ENCODE measurements at places on chromosomes 1 and 21. TPM values are rescaled to one million over a fixed set of nuclear protein-coding genes. Genes with fewer than 3 reads are reported as not detected.

AGT gene
- 4.7 TPM for total RNA-seq

- no peak overlapping the region for H3K4me3 ChIP-seq
- no peak overlapping the region for H3K27ac ChIP-seq
- no peaks in the 10 kb centered on the region for H3K36me3 ChIP-seq
- no peaks in the 10 kb centered on the region for H3K4me1 ChIP-seq
These were observed 272.9 kb downstream of the KAZN start for GRCh38 chr1:14871218-14871970.

GRCh38 chr1:36351227-36351977 is 28.0 kb upstream of the EVA1B start:
- no peaks in the 10 kb centered on the region for H3K27me3 ChIP-seq
- H3K36me3 ChIP-seq, result peaks cover 13% of the 10 kb centered on the region
- peak overlapping the region; percentile 17 for H3K27ac ChIP-seq
- H3K4me1 ChIP-seq, result no peaks in the 10 kb centered on the region

DNA sequence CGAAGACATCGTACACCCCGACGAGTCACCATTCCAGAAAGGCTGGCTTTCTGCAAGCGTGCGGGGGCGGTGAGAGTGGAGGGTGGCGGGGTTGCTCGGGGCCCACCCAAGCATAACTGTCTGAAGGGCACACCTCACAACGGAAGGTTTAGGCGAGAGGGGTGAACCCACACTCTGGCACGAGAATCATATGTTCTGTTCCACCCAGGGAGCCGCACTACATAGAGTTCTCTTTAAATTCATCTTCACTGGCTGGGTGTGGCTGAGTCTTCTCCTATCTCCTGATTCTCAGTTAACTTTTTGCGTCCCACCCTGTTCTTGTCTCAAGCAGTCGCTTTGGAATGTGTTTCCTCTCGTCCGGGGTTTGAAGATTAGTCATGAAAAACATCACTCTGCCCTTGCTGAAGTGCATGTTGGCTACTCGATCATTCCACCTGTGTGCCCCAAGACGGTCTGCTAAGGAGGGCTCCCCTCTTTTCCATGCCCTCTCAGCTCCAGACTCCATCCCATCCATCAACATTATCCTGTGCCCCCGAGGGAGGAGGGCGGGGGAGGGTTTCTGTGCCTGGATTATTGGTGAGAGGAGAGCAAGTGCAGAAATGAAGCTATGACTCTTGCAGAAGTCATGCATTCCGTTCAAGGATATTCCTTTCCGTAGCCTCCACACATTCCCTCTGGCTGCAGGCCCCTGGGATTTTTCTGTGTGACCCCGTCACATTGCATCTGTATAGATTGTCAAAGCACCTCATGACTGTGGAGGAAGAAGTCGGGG is 53.5 kb upstream of the CD34 start:
- H3K27ac ChIP-seq, result peak overlapping the region; percentile 91
- peaks cover 13% of the 10 kb centered on the region for H3K4me1 ChIP-seq

GRCh38 chr1:33074193-33074945 is 6.6 kb upstream of the AZIN2 start:
- no peak overlapping the region for H3K27ac ChIP-seq
- no peaks in the 10 kb centered on the region for H3K4me1 ChIP-seq

DNA sequence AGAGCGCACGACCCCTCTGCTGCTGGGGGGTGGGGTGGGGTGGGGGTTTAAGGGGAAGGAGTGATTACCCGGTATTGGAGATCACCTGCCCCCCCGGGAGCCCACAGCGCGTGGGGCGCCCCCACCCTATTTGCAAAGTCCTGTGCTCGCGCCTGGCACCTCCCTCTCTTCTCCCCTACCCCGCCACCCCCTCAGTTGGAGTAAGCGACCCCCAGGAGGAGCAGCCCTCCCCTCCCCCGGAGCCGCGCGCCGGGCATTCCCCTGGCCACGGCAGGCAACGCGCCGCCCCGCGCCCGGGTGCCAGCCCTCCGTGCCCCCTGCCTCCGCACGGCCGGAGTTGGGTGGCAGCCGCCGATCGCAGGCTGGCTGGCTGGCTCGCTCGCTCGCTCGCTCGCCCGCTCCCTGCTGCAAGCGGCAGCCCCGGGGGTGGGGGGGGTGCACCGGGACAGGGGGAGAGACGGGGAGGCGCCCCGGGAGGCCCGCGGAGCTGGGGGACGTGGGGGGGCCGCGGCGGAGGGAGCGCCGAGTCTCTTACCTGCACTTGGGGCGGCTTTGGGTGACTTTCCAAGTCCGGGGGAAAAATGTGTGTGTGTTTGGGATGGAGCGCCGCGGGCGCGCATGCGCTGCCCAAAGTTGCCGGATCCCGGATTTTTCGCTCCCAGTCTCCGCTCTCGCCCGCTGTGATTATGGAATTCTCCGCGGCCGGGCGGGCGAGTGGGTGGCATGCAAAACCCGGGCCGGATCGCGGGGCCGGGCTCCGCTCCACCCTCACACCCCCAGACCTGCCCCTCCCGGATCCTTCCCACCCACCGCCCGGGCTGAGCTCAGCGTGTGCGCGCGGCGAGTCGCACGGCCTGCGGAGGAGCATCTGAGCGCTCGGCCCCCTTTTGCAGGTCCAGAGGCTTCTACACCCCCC is at the start of gene CASZ1:
Gene CASZ1, minus strand, starts transcription at position 618 of the 916 bp plus-strand sequence. CDS start 102,757 bp downstream, outside the sequence.
- H3K4me3 ChIP-seq, result peak within 1 kb of the TSS; percentile 85
- H3K27me3 ChIP-seq, result no peaks in the 10 kb centered on the region
- H3K27ac ChIP-seq, result peak within 1 kb of the TSS; percentile 96

PHC2 gene
- total RNA-seq, result 75.0 TPM

DNA sequence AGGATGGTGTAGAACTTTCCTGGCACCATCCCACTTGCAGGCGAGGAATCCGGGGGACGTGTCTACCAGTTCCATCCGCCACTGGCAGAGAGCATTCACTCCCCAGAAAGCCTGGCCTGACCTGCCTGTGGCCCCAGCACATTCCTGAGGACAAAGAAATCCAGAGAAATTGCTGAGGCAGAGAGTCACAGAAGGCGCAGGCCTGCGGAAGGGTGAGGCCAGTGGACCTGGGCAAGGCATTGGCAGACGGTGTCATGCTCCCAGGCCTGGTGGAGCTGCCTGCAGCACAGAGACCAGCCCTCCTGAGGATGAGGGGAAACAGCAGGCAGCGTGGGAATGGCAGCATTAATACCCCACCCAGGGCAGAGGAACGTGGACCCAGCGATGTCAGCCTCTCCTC is 81.2 kb upstream of the F3 start:
- H3K4me3 ChIP-seq, result no peak overlapping the region
- peak overlapping the region; percentile 82 for H3K27ac ChIP-seq
- H3K36me3 ChIP-seq, result no peaks in the 10 kb centered on the region
- DNase-seq, result no peak

- H3K4me3 ChIP-seq, result no peak overlapping the region
- no peaks in the 10 kb centered on the region for H3K27me3 ChIP-seq
- no peak overlapping the region for H3K27ac ChIP-seq
- H3K4me1 ChIP-seq, result no peaks in the 10 kb centered on the region
These were observed 33.4 kb upstream of the GPR153 start for GRCh38 chr1:6294080-6294889.

RAP1GAP gene
- total RNA-seq, result 36.1 TPM

DNA sequence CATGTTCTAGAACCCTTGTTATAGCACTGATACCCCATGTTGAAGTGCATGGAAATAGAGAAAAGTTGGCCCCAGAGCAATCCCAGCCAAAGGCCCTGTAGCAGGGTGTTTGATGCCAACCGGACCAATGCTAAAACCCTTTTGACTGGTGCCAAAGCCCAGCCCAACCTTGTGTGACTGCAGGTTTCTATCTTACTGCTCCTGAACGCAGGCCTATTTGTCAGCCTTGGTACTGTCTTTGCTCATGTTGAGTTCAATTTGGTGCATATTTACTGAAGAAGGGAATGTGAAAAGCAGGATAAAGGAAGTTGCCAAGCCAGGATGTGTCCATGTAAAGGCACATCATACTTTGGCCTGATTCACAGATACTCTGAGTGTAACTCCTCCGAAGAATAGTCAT is 51.7 kb upstream of the NFASC start:
- H3K27ac ChIP-seq, result no peak overlapping the region
- no peaks in the 10 kb centered on the region for H3K27me3 ChIP-seq
- no peaks in the 10 kb centered on the region for H3K36me3 ChIP-seq
- H3K4me1 ChIP-seq, result peaks cover 6% of the 10 kb centered on the region

CTTNBP2NL gene
- 10.6 TPM for total RNA-seq

GLIS1 gene
- 8.1 TPM for total RNA-seq

TMEM79 gene
- 20.7 TPM for total RNA-seq

GNAT2 gene
- total RNA-seq, result not detected

DDAH1 gene
- total RNA-seq, result 70.7 TPM

DNA sequence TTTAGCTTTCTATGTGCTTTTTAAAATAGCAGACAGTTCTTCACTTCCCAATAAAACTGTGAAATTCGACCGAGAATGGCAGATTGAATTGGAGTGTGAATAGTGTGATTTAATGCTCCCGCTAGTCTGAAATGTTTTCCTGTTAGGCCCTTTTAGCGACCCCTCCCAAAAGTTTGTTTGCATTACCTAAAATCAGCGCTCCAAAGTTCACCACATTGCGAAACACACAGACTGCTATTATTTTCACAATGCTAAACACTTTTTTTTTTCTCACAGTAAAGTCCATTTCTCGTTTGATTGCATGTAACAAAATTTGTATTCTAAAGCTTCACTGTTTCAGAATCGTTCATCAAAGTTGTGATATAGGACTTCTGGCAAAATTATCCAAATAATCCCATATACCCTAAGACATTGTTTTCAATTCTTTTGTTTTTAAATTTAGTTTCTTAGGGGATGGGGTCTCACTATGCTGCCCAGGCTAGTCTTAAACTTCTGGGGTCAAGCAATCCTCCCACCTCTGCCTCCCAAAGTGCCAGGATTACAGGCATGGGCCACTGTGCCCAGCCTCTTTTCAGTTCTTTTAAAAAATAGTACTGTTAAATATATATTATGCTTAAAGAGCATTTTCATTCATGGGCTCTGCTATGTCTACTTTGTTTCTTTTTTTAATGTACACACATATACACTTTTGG is 76.5 kb upstream of the USH2A start:
- no peaks in the 10 kb centered on the region for H3K36me3 ChIP-seq
- H3K27me3 ChIP-seq, result no peaks in the 10 kb centered on the region
- DNase-seq, result no peak
- no peak overlapping the region for H3K27ac ChIP-seq
- H3K4me3 ChIP-seq, result no peak overlapping the region

DNA sequence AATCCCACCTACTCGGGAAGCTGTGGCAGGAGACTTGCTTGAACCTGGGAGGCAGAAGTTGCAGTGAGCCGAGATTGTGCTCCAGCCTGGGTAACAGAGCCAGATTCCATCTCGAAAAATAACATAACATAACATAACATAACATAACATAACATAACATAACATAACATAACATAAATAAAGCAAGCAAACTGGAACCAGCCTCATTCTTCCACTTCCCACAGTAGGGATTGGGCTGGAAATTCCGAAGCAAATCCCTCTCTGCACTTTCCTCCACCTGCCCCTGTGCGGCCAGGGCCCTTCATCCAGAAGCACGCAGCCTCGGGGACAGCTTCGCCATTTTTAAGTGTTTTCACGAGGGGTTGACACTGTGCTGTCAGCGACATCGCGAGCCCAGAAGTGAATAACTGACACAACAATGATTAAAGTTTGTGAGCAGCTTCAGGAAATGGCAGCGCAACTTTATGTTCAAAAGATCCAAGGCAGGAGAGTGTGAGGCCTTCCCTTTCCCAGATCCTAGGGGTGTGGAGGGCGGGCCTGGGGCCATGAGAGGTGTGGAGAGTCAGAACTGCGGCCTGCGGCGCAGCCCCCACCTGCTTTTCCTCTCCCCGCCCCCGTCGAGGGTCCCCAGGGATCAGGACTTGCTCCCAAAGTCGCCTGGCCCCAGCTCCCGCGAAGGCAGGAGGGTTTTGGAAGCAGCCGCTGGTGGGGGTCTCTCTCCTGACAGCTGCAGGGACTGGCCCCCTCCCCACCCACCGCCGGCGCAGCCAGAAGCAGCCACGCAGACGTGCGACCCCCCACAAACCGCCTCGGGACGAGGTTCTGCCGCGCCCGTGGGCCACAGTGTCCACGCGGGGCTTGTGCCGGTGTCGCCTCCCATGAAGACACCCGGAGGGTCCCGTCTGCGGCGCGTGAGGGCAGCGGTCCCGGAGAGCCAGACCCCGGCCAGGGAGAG is 651 bp upstream of the GABRD start:
- no peaks in the 10 kb centered on the region for H3K4me1 ChIP-seq
- no peak for DNase-seq
- no peak overlapping the region for H3K4me3 ChIP-seq
- peaks cover 22% of the 10 kb centered on the region for H3K27me3 ChIP-seq

PEAR1 gene
- total RNA-seq, result 3.6 TPM

DNA sequence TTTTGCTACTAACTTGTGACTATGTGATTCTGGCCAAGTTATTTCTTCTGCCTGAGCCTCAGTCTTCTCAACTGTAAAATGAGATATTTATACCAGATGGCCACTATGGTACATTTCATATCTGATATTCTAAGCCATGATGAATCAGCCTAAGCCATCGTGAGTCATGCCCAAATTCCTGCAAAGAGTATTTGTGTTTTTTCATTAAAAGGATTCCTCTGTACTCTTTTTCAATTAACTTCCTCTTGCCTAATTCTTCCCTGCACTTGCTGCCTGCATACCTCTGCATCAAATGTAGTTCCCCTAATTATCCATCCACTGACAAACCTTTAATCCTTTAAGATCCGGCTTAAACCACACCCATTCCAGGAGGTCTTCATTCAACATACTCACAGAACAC is 575.1 kb upstream of the BEND5 start:
- H3K4me1 ChIP-seq, result no peaks in the 10 kb centered on the region
- no peak overlapping the region for H3K4me3 ChIP-seq
- DNase-seq, result no peak
- H3K36me3 ChIP-seq, result no peaks in the 10 kb centered on the region

DNA sequence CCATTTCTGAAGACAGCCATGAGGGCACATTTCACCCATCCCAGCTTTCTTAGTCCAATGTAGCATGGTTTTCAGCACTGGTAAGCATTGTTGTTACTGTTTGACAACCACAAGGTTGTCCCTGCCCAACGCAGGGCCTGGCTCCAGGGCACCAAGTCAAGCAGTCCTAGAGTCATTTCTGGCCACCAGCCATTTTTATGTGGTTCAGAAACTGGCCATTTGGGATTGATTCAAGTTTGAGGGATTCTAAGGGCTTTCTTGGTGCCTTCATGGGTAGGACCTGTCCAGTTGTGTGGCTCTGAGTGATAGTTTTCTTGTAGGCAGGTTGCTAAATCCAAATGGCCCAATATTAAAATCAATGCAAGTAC is 535.4 kb upstream of the USP24 start:
- DNase-seq, result no peak
- H3K36me3 ChIP-seq, result no peaks in the 10 kb centered on the region
- H3K27me3 ChIP-seq, result no peaks in the 10 kb centered on the region
- H3K4me1 ChIP-seq, result no peaks in the 10 kb centered on the region

All from prostate gland (tissue), 2 donors.